LoVo (cell line): ENCODE measurements at places on chromosomes 16 and 17.

GRCh38 chr17:74679374-74679773, 33.3 kb downstream of the CD300LF start:
- DNase-seq = no peak

DNA sequence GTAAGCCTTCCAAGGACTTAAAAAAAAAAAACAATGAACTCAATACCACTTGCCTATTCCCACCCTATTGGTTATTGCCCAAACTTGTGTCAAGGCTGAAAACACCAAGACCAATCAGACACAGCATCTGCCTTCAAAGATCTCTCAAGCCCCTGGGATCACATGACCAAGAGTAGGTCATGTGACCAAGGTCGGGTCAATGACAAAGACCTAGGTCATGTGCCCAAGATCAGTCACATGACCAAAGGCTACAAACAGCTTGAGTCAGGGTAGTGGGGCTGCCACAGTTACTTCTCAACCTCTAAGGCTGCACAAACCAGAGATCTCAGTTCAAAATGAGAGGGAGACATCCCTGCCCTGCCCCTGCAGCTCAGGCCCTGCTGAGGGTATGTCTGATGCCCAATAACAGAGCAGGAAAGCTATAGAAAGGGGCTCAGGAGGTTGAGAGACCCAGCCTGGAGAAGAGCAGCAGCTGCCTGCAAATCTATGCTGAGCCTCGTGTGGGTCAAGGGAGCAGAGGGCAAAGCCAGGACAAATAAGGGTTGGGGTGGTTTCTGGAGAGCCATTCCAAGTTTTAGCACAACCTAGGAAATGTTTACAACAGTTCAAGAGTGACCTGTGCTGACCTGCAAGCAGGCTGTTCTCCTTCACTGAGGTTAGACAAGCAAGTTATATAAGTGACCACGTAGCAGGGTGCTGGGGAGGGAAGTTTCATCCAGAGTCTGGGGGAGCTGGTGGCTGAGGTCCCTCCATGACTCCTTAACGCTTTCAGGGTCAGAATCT, 48.8 kb downstream of the PIMREG start:
- DNase-seq = no peak

DNA sequence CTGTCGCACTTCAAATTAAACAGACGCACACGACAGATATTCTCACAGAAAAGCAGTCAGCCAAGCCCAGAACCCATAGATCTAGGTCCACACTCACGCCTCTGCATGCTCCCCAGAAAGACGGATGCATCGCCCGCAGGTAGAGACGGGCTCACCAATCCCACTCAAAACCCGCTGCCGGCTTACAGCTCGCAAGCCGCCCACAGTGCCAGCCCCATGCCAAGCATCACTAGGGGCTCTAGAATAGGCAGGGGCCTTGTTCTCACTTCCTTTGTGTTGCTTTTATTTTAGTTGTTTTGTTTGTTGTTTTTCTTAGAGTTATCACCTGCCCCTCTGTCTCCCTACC, 336 bp upstream of the BMERB1 start:
- DNase-seq = no peak

- DNase-seq = no peak
Observed at GRCh38 chr16:31421587-31421986, 6.6 kb downstream of the COX6A2 start.

DNA sequence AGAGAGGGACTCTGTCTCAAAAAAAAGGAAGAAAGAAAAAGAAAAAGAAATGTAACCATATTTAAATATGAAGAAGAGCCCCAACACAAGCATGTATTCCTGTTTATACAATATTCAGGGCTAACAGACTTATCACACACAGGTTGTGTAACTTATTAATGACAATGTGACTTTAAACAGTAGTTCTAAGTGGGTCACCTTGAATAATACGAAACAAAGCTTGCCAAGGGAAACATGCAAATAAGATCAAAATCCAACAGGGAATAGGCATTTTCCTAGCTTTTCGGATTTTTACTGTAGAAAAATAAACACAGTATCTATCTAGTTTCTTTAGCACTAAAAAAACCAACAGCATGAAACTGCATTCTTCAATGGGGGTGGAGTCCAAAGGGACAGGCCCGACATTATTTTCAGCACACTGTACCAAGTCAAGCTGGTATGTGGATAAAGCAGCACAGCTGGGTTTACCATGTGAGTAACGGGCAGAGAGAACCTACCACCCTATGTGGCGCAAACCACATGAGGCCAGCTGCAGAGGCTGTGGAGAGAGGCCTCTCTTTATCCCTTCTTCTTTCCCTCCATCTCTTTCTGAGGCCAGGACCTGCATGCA, 45.3 kb downstream of the TOM1L2 start:
- no peak for DNase-seq

GRCh38 chr17:9132944-9133610, 111.8 kb downstream of the NTN1 start:
- DNase-seq = no peak

DNA sequence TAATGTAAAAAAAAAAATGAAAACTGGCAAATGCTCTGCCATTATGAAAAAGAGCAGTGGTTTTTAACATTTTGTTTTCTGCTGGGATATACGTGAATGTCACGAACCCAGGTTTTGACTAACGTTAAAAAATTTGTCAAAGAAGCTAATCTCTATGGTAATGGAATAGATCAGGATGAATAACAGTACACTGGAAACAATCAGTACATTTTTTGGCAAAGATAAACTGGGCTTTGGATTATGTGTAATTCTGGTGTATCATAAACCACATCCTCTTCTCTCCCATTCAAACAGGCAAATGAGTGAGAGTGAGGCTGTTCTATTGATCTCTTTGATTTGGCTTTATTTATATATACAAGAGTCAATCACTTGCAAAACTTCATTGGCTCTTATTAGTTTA, 207.0 kb upstream of the IRX3 start:
- DNase-seq = no peak

DNA sequence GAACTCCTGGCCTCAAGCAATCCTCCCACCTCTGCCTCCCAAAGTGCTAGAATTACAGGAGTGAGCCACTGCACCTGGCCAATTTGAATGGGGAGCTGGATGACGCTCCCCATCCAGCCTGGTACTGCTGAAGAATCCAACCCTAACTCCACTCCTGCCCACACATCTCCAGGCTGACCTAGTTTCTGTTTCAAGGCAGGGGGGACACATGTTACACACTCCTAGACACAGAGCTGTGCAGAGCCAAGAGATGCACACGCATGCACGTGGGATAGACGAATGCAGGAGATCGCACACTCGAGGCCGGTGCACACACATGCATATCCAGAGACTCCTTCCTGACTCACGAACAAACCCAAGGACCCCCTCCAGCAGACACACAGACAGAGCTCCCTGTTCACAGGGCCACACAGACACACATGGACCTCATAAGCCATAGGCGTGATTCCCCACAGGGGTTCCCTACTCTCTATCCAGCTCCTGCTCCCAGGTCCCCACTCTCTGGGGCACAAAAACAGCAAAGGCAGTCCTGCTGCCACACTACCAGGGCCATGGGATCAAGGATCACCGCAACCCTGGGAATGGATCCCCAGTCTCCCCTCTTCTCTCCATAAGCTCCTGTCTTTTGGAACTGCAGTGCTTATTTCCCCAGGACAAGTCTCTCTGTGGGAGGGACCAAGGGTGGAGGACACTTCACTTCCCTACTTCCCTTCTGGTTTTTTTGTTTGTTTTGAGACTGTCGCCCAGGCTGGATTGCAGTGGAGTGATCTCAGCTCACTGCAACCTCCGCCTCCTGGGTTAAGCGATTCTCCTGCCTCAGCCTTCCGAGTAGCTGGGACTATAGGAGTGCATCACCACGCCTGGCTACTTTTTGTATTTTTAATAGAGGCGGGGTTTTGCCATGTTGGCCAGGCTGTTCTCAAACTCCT, 14.4 kb downstream of the EPOP start:
- DNase-seq = no peak

DNA sequence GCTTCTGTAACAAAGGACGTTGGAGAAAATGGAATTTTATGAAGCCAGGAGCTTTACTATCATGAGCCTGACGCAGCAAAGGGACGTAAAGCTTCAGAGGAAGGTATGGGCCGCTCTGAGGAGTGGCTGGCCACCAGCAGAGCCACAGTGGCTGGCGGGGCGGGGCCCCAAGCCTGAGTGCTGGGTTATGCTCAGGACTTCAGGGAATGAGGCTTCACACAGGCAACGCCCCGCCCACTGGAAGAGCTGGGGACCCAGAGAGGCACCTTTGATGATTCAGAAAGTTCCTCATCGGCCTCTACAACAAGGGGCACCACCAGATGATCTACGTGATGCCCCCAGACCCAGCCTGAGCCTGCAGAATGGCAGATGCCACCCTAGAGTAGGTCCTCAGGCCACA, 8.8 kb downstream of the NOB1 start:
- DNase-seq = no peak

DNA sequence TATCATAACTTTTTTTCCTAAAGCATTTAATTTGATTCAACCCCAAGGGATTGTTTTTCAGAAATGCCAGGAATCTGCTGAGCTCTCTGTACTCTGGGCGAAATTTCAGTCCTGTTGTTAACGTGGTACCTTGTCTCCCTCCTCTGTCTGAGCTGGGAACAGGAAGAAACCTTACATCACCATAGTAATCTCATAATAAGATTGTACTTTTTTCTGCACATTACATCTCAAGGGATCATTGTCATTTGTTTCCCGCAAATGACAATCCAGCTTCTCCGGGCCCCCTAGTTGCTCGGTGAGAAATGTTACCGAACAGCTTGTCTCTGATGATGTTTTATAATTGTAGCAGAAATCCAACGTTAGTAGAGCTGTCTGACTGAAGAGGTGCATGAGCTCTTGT, 152.7 kb upstream of the ERCC4 start:
- DNase-seq = no peak

GRCh38 chr17:75480281-75480680, 23.8 kb downstream of the TMEM94 start:
- DNase-seq = no peak

DNA sequence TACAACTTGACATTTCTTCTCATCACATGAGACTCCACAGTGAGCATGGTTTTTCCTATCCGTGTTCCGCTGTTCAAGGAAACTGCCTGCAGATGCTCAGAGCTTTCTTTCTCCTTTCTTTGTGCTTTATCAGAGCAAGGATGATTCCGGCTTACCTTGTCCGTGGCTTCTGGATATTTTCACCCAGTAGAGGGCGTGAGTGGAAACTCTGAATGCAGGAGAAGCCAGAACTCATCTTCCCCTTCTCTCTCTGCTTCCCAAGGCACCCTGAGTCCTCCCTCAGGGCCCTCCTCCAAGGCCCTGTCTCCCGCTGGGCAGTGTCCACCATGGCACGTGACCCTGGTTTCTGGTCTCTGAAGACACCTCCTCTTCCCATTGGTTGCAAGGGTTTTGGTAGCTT, 721.1 kb upstream of the RBFOX1 start:
- no peak for DNase-seq

DNA sequence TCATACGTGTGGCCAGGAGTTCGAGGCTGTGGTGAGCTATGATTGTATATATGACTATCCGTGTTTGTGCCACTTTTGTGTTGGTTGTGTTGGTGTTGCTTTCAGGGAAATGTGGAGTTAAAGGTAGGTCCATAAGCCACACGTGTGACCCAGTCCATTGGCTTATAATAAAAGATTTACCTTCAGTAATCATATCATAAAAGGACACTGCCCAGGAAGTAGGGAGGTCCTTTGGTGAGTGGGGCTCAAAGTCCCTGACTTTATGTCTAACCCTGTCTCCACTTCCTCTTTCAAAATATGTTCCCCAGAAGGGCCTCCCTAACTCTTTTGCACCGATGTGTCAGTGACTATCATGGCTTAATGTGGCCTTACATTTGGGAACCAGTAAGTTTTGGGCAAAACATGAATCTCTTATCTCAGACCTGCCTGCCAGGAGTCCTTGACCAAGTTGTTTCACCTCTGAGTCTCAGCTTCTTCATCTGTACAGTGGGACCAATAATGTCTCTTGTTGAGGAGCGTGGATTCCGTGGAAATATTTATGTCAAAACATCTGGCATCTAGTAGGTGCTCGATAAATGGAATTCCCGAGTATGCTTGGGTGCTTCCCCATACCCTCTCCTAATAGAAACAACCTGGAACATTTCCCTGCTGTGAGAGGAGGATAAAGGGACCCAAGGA, 4.8 kb downstream of the TNP2 start:
- DNase-seq = no peak

GRCh38 chr16:81445143-81445961, 744 bp downstream of the CMIP start:
- peak; percentile 49 for DNase-seq

- DNase-seq = no peak
Observed at GRCh38 chr16:66434619-66435430, 7.7 kb downstream of the BEAN1 start.

DNA sequence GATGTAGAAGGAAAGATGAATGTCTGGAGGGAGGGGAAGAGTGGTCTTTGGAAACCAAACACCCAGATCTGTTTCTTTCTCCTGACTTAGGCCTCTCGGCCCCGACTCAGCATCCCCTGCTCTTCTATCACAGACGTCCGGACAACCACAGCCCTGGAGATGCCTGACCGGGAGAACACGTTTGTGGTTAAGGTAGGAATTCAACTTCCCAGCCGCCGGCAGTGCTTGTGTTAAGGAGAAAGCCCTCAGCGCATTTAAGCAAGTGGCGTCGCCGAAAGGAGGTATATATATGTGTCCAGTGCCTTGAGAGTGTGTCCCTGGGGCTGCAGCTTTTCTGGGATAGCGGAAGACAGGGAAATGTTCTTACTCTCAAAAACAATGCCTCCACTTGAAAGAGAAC, 3.6 kb downstream of the SH2B1 start:
- DNase-seq = no peak
